Gastrocnemius medialis (tissue), 4 donors: ENCODE measurements at places on chromosomes 2 and 18.

GRCh38 chr18:73666772-73667171 is 480.9 kb downstream of the FBXO15 start:
- no peak for DNase-seq

- no peak for DNase-seq
These were observed 201.0 kb downstream of the NDUFA10 start for GRCh38 chr2:239824046-239824694.

DNA sequence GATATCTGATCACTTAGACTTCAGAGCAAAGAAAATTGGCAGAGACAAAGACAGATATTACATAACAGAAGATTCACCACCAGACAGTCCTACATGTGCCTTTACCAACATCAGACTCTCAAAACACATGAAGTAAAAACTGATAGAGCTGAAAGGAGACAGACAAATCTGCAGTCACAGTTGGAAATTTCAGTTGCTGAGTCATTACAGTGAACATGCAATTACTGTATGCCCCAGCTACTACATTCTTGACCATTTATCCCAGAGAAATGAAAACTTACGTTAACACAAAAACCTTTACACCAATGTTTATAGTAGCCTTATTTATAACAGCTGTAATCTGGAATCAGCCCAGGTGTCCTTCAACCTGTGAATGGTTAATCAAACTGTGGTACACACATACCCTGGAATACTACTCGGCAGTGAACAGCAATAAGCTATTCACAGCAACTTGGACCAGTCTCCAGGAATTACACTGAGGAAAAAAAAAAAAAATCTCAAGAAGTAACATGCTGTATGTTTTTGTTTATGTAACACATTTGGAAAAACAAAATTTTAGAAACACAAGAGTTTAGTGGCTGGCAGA is 7.5 kb upstream of the SCLY start:
- no peak for DNase-seq

DNA sequence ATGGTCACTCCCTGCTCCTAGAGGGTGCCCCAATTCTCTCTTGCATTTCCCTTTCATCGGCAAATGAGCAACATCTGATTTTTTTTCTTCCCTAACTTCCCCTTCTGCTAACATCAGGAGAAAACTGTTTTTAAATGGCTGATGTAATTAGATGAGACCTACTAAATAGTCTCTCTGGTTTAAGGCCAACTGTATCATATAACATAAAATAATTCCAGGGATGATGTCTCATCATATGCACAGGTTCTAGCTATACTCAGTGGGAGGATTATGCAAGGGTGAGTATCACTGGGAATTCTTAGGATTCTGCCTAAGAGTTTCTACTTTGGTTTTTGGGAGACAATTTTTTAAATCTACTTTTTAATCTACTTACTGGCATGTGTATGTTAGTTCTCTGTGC is 193.4 kb downstream of the PARD3B start:
- no peak for DNase-seq

GRCh38 chr2:30185178-30185577 is 38.4 kb downstream of the YPEL5 start:
- DNase-seq, result no peak

DNA sequence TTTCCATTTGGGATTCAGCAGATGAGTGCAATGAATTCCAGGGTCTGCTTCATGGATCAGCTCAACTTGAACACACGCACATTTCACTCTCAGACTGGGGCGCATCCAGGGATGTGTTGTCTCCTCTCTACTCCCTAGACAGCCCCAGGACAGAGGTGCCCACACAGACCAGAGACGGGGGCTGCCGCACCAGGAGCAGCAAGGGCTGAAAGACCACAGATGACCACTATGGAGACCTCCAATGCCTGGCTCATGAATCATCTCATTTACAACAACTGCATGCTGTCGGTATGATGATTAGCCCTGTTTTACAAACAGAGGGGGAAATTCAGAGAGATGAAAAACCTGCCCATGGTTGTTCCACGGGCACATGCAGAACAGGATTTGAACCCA is 63.1 kb downstream of the CYP26B1 start:
- no peak for DNase-seq

DNA sequence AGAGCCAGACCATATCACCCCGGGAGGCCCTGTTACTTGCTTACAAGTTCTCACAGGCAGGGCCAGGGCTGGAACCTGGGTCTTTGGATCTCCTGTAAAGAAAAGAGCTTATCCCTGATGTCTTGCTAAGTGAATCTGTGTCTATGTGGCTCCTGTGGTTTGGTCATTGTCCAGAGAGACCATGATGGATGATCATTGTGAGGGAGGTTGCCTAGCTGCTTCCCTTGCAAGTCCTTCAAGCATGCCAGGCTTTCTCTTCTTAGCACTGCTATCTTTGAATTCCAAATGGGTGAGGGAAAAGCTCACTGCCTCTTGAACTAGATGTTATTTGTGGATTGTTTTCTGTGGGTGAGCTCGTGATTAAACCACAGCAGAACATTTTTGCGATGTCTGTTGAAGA is 151.6 kb downstream of the FSHR start:
- DNase-seq, result no peak

GRCh38 chr18:37937287-37937686 is 371.7 kb upstream of the CELF4 start:
- no peak for DNase-seq

DNA sequence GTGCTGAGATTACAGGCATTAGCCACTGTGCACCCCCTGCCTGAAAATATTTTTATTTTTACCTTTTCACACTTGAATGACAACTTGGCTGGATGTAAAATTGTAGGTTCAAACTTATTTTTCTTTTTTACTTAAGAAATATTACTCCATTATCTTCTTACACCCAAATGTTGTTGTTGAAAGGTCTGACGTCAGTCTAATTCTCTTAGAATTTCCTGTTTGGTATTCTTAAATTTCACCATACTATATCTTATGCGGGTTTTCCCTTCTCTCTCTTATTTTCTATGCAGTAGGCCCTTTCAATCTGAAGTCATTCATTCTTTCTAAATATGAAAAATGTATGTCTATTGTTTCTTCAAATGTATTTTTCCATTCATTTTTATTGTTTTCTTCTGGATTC is 29.1 kb upstream of the RAB11FIP5 start:
- DNase-seq, result no peak
